ENCODE measurements at places on chromosomes 7 and 10.

DNA sequence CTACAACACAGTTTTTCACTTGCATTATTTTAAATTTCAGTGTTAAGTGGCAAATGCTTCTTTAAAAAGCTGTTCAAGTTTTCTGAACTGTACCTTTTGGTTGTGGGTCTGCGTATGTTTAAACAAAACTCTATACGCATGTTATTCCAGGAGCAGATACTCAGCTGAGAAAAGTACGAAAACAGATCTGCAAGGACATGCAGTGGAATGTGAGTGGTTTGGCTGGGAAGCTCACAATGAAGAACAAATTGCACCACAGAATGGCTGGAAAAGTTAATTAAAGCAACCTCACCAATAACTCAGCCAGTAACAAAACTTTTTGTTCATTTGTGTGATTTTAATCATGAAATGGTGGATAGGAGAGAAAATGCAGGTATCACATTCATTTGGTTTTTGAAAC lies 17.6 kb downstream of the GLI3 start:
- no peak for DNase-seq

DNA sequence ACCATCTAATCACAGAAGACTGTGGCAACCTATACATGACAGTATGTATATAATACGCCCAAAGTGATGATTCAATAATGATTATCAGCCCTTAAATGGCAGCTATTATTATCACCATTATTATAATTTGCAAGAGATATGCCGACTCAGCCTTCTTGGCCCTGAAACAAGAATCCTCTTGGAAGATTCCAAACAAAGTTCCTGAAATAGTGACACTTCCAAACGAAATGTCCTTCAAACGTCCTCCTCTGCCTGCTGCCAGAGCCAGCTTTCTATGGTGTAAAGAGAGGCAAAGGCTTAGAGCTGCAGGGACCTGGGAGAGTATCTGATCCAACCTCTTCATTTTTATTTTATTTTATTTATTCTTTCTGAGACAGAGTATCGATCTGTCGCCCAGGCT lies 36.0 kb downstream of the NRAP start:
- DNase-seq = no peak

- DNase-seq = no peak
These were observed 363.4 kb downstream of the GLRX3 start for GRCh38 chr10:130499541-130499940.

GRCh38 chr10:94641480-94641879 lies 42.0 kb upstream of the CYP2C18 start:
- no peak for DNase-seq

DNA sequence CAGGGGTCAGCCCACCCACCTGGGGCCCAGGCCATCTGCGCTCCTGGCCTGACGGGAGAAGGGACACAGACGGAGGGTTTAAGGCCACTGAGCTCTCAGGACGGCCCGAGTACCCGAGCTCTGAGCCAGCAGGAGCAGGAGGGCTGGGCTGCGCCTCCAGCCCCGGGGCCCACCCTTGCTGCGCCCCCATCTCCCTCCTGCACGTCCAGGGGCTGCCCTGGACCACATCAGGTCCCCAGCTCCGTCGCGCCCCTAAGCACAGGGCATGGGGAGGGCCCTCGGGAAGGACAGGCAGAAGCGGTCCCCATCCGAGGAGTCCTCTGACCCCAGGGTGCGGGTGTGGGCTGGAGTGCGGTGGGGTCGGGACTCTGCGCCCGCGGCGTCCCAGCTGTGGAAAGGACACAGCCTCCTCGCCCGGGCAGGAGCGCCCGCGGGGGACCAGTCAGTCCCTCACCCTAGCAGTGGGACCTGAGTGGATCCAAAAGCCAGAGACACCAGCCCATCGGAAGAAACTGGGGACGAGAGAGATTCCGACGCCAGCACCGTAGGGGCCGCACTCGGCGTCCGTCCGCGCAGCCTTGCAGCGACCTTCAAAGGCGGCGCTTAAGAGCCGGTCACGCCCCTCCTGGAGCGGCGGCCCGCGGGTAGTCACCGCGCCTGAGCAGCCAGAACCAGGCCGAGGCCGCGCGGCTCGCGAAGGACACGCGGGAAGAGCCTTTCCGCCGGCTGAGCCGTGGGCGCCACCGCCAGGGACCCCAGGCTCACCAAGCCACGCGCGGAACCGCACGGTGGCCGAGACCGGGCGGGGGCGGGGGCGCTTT lies 15.9 kb downstream of the CAMK2B start:
- no peak for DNase-seq

GRCh38 chr10:3331690-3332230 lies 159.2 kb upstream of the PITRM1 start:
- no peak for DNase-seq

DNA sequence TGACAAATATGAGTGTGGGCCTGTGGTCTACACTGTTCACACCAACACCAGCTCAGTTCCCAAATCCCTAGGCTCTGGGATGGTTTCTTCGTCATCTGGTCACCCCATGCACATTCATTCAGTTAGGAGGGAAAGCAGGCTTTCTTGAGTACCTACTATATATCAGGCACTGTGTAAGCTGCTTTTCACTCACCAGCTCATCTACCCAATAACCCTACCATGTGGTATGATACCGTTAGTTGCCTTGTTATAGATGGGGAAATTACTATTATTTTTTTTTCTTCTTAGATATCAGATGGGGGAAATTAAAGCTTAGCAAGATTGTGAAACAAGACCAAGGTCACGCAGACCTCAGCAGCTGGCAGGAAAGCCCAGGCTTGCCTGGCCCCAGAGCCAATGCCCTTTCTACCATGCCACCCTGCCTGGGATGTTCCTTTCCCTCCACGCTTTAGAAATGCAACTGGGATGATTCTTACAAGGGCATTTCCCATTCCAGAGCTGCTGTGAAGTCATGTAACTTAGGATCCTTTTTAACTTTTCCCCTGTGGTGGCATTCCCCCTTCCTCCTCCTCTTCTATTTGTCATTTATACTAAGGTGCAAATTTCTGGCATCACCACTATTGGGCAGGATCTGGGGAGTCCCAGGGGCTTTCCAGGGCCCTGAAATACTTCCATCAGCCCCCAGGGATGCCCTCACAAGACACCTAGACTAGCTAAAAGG lies 93.1 kb upstream of the EFCAB10 start:
- DNase-seq = no peak

DNA sequence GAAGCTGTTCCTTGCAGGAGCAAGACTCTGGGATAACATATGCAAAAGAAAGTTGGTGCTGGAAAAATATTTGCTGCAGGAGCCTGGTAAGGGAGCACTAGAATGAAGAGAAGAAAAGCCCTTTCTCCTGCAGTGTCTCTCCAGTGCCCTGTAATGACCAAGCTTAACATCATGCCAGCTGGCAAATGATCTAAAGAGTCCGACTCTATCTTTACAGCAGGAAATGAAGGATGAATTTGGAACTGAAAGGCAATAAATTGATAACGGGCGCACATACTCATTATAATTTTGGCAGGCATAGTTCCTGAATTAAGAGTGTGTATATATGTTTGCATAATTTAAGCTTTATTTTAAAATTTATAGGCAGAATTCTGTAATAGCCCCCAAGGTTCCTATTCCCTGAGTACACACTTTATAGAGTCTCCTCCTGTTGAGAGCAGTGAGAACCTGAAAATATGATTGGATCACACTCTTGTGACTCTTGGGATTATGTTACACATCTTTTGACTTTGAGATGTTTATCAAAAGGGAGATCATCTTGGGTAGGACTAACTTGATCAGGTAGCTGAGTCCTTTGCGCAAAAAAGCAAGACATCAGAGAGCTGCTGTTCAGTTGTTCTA lies 299.0 kb upstream of the MBL2 start:
- no peak for DNase-seq

Data from activated T-cell treated with anti-CD3 and anti-CD28 coated beads for 4 hours (primary cell).